ENCODE measurements at places on chromosomes 5 and 9.

GRCh38 chr9:125651576-125652232 is 55.3 kb downstream of the MAPKAP1 start:
- peak; percentile 52 for DNase-seq

DNA sequence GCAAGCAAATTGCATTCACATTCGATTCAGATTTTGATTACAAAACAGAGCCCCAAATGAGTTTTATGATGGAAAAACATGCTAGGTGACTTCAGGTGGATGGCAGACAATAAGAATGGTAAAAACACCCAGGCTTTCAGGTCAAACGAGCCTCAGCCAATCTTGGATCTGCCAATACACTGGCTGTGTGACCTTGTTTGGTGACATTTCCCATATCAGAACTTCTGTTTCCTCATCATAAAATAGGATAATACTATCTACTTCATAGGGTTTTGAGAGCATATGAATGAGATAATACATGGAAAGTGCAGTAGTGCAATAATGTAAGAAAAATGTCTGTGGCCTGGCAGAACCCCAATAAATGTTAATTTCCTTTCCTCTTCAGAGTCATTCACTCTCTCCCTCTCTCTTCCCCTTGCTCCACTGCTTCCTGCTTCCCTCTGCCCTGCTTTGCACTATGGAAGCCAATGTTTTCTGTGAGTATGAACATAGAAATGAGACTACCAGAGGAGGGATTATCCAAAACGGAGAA is 54.7 kb downstream of the SH3RF2 start:
- DNase-seq: no peak

DNA sequence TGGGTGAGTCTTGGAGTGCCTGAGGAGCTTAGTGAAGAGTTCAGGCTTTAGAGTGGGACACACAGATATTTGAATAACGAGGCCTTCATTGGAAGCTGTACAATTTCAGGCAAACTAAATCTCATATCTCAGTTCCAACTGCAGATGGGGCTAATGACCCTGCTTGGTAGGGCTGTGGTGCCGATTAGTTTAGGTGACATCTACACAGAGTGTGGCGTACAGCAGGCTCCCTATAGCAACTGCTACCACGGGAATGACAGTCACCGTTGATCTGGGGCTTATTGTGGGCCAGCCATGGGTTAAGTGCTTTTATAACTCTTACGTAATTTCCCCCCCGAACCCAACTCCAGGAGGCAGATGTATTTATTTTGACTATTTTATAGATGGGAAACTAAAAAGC is 70.8 kb downstream of the FAT2 start:
- no peak for DNase-seq

GRCh38 chr5:115558388-115558956 is 13.9 kb upstream of the FEM1C start:
- no peak for DNase-seq

- peak; percentile 23 for DNase-seq
These were observed 744 bp downstream of the OTULIN start for GRCh38 chr5:14665101-14665822.

DNA sequence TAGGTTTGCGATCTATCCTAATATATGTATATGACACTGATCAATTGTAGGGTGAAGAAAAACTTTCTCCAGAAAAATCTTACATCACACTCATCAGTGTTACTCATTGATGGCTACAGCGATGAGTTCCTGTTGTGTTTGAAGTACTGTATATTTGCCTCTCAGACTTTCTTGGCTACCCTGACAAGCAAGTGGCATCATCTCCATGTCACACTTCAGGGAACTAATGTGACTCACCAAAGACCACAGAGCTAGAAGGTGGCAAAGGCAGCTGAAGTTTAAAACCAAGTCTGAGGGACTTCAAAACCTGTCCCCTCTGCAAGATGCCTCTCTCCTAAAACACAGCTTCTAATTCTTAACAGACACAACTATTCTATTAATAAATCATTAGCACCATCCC is 451.4 kb downstream of the CTNND2 start:
- no peak for DNase-seq

DNA sequence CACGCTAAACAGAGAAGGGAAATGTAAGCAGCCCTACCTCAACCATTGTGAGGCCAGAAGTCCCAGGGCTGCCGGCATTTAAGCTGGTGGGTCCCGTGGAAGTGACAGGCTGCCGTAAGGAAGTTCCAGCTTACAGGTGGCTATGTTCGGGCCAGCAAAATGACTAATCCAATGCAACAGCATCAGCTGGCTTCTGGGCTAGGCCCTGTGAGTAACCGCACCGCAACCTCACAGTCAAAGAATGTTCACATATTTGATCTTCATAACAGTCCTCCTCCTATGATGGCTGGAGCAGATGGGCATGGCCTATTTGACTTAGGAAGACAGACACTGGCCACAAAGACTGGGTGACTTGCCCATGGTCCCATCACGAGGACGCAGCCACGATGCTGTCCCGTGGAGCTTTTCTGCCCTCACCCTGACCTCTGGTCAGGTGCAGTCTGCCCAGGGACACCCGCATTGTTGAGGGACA is 88.2 kb downstream of the LIFR start:
- DNase-seq: no peak

DNA sequence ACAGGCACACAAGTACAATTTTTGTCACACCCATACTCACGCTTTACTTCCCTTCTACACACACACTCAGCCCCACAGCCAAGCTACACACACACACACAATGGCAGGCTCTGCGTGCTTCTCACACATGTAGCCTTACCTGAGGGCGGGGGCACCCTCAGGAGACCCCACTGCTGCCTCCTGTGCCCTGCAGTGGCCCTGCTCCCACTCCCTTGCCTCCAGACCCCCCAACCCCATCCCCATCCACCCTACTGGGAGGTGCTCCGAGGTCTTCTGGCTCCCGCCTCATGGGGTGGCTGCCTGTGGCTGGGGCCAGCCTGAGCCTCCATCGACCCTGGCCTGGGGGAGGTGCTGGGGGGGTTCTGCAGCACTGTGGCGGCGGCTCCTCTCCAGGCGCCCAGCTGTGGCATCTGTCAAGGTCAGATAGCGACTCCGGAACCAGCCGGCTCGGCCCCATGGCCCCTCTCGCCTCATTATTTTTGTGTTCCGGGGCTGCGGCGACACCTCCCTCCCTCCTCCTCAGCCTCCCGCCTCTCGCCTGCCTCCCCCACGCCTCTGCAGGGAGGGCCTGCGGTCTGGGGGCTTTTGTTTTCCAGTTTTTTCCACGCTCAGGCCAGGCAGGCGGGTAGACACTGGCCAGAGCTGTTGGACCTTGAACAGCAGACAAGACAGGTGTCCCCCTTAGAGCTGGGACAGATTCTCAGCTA is 21.7 kb downstream of the CXXC5 start:
- no peak for DNase-seq

DNA sequence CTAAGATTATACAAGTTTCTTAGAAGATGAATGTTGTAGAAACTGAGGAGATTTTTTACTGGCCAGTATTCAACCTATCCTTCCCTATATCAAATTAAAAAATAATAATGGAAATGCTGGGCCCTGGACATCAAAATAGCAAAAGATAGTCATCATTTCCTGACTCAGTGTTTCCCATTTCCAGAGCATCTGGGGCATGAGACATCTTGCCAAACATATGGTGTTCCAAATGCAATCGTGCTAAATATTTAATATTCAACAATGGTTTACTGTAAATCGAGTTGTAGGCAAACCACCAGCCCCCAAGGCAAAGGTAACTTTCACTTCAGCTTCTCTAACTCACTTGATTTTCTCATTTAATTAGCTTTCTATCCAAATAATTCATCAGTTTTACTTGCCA is 152.9 kb downstream of the FRMD3 start:
- DNase-seq: no peak

GRCh38 chr9:76575761-76576160 is 116.8 kb downstream of the GCNT1 start:
- DNase-seq: no peak

DNA sequence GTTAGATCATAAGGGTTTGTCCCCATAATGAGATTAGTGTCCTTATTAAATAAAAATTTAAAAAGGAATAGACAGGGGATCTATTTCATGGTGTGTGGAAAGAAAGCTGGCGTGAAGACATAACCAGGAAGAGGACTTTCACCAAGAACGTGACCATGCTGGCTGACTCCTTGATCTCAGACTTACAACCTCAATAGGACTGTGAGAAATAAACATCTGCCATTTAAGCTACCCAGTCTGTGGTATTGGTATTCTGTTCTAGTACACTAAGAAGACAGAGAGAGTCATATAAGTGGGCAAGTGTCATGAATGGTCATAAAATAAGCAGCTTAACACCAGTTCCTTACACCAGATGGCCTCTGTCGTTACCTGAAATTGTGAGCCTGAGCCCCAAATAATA is 259.4 kb upstream of the CCNG1 start:
- DNase-seq: no peak

GRCh38 chr5:158026304-158027031 is 167.5 kb upstream of the CLINT1 start:
- no peak for DNase-seq

GRCh38 chr9:135047521-135047920 is 39.9 kb upstream of the OLFM1 start:
- no peak for DNase-seq

DNA sequence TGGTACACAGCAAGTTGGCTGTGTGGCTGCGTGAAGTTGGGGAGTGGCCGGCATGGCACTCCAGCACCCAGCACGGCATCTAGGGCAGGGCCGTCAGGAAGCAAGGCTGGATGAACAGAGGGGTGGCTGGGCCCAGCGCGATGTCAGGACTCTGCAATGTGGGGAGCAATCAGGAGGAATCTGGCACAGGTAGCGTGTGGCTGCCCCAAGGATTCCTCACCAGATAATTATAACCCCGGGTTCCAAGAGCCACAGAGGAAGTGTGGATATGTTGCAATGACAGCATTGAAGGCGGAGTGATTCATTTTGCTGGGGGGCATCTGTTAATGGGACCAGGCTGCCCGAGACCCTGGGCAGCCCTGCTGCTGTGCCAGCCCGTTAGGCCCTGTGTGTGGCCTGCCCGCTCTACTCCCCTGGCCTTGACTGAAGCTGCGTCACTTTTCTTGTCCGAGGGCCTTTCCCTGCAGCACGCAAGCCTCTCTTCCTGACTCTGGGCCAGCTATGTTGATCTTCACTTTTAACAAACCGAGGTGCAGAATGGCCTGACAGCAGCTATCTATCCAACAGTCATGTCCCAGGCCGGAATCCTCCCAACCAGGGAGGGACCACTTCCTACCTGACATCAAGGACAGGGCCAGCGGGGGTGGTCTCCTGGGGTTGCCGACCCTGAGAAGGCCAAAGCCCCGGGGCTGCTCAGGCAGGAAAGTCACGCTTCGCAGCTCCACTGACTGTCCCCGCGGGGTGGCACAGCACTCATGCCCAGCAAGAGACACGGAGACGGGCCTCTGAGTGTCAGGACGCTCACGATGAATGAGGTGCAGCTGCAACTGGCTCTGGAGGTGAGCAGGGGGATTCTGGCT is 118.0 kb upstream of the PHYKPL start:
- peak; percentile 48 for DNase-seq

- DNase-seq: no peak
These were observed 729 bp upstream of the TNPO1 start for GRCh38 chr5:72815580-72816283.

- no peak for DNase-seq
These were observed 39.2 kb downstream of the TTC1 start for GRCh38 chr5:160048131-160048530.

GRCh38 chr9:93698140-93698908 is 121.9 kb downstream of the PHF2 start:
- DNase-seq: no peak

- peak; percentile 71 for DNase-seq
These were observed 6.9 kb downstream of the FNBP1 start for GRCh38 chr9:130036099-130036498.

GRCh38 chr5:27318701-27319100 is 280.3 kb upstream of the CDH9 start:
- no peak for DNase-seq

DNA sequence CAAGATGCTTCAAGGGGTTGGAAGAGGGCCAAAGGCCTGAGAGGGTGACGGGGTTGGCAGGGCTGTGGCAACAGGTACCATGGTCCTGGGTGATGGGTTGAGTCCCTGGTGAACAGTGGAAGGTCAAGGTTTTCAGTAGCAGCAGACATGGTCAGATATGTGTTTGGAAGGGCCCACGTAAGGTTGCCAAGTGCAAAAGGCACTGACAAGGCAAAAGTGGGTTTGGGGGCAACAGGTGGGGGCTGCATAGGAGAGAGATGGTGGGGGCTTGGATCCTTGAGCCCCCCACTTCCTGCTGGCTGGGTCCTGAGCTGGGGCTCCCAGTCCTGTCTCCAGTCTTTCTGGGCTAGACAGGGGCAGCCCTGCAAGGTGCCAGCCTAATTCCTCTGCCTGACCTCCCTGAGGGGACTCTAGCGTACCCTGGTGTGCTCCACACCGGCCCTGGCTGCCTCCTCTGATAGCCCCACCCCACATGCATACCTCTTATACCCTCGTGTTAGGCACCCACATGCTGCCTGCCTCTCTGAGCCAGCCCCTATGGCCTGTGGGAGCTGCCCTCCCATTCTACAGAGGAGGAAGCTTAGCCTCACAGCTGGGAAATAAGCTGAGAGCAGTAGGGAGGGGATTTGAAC is 20.9 kb upstream of the NSD1 start:
- DNase-seq: no peak

DNA sequence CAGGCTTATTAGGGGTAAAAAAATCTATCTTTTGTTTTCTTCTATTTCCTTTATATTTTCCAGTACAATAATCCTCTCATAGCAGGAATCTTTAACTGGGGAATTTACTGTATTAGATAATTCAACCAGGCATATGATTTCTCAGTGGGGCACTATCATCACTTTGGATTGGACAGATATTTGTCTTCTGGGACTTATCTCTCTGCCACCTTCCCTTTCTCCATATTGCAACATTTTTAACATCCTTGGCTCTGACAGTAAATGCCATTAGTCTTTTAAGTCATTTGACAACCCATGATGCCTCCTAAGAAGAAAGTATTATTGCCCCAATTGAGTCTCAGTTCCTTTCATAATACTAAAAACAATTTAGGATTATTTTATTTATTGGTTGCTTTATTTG is 304.1 kb downstream of the FGF10 start:
- no peak for DNase-seq

DNA sequence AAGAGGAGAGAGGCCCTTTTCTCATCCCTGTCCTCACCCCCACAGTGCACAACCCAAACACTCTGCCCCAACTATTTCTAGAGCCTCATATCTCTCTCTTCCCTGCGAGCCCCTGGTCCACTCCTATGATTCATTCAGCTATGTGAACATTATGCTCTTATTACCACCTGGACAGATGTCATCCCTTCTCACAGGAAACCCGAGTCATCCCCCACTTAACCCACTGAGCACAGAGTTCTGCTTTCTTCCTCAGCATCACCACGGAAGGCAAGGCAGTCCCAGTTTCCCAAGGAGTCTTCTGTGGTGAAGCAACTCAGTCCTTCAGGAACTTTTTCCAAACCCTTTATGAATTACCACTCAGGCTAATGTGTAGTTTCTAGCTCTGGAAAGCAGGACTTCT is 1.3 kb downstream of the DNAI1 start:
- peak; percentile 15 for DNase-seq

Data from inflammatory macrophage treated with lipopolysaccharide for 1 hour (primary cell).